ENCODE measurements at places on chromosomes 4 and X.

DNA sequence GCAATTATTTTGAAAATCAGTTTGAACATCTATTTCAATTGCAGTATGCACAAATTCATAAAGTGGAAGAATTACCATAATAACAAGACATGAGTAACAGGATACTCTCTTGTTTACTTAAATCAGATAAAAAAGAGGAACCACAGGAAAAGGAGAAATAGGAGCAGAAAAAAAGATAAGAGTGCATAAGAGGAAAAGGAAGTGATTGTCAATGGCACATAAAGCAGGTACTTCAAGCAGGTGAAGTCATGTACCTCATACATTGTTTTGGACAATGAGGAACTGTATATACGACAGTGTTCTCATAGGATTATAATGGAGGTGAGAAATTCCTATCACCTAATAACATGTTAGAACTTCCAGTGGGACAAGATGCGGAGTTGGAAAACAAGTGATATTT is 334.5 kb upstream of the PCDH7 start:
- no peak for DNase-seq

DNA sequence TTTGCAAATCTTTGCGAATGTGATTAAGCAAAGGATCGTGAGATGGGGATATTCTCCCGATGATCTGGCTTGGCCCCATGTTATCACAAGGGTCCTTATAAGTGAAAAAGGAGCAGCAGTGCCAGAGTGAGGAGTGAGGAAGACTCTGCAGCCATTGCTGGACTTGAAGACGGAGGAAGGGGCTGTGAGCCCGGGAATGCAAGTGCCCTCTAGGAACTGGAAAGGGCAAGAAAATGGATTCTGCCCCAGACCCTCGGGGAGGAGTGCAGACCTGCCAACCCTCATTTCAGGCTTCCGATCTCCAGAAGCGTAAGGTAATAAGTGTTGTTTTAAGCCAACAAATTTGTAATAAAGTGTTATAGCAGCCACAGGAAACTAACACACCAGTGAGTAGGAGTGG is 76.3 kb downstream of the EVC start:
- no peak for DNase-seq

DNA sequence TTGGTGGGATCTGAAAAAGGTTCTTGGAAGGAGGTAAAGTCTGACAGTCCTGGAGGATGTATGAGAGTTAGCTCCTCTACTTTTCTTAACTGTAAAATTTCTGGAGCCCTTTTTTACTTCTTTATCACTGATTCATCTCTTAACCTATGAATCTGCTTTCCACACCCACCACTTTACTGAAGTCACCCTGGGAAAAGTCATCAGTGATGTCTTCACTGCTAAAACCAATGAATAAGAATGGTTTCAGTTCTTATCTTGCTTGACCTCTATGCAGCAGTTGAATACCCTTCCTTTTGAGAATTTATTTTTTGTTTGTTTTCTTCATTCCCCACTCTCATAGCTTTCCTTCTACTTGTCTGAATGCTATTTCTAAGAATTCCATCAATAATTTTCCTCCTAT is 80.0 kb downstream of the AREG start:
- DNase-seq: no peak

- DNase-seq: no peak
Measured at GRCh38 chr4:102780476-102781144, 19.8 kb upstream of the MANBA start.

- no peak for DNase-seq
Measured at GRCh38 chr4:151105454-151106032, 6.1 kb downstream of the RPS3A start.

- DNase-seq: no peak
Measured at GRCh38 chr4:173498771-173499170, 31.3 kb downstream of the HAND2 start.

DNA sequence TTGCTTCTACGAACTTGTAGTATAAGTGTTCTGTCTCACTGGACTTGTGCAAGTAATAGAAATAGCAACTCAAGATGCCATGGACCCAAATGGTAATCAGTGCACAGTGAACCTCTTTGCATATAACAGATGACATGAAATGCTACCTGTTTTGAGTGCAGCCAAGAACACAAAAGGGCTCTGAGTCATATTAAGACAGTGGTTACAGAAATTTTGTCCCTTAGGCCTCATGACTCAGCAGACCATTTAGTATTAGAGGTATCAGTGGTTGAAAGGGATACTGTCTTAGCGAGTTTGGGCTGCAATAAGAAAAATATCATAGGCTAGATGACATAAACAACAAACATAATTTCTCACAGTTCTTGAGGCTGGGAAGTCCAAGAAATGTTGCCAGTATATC is 502.9 kb upstream of the PCDH10 start:
- DNase-seq: no peak

GRCh38 chr4:10178763-10179162 is 62.2 kb upstream of the WDR1 start:
- DNase-seq: no peak

GRCh38 chrX:27675493-27675892 is 85.3 kb downstream of the DCAF8L2 start:
- no peak for DNase-seq

- DNase-seq: no peak
Measured at GRCh38 chrX:21581479-21581878, 76.7 kb downstream of the KLHL34 start.

GRCh38 chr4:17544205-17544604 is 29.2 kb downstream of the CLRN2 start:
- DNase-seq: peak; percentile 93

DNA sequence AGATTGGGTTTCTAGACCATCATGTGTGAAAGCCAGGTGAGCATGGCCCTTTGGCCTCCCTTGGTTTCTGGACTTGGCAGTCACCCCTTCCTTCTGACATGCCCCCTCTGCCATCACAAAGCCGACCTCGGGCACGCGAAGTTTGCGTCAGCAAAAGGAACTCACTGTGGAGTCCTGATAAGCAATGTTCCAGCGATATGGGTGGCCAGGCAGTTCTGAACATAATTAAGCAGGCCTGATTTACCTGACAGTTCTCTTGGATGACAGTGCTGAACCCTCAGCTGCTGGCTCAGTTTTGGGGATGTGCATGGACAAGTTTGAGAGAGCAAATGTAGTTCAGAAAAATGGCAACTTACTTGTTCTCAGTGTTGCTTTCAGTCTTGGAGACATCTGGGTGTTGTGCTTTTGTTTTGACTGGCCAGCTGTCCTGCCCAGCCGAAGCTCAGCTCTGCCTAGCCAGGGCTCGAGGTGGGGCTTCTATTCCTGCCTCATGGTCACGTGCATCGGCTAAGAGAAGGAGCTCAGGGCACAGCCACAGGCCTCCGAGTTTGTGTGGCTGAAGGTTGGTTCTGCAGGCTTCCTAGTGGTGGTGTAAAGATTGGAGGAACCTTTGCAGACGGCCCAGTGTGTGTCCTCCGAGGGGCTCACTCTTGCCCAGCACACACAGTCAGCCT is 78.3 kb downstream of the CLDN34 start:
- DNase-seq: no peak

DNA sequence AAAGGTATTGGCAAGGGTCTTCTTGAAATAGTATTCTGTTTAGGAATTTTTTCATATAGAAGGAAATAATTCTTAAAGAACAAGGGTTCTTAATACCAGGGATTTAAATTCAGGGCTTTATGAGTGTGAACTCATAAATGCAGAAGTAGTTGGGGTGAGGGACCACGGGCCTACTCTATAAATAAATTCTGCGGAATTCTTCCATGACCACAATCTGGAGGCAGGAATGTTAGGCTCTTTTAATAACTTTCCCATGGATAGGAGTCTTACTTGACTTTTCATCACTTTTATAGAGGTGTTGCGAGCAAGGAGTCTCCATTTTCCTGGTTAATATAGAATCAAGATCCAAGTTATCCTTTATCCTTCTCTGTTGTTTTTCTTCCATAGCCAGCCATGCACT is 76.7 kb upstream of the SLC4A4 start:
- DNase-seq: no peak

GRCh38 chrX:37796310-37796709 is 16.5 kb downstream of the CYBB start:
- DNase-seq: no peak

DNA sequence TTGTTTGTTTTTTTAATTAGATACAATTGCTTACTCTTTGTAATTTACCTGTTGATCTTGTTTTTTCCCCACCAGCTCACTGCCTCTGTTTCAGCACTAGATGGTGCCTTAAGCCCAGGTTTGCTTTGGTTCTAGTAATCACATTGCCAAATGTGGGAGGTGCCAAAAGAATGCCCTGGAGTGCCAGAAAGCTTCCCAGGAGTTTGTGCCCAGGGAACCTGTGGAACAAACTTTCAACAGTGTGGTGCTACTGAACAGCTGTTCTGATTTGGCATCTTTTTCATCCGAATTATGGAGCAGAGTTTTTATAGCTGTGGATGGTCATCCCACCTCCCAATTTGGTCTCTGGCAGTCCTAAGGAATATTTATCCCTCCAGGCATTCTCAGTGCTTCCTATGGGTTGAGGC is 1000.7 kb downstream of the STIM2 start:
- DNase-seq: no peak

DNA sequence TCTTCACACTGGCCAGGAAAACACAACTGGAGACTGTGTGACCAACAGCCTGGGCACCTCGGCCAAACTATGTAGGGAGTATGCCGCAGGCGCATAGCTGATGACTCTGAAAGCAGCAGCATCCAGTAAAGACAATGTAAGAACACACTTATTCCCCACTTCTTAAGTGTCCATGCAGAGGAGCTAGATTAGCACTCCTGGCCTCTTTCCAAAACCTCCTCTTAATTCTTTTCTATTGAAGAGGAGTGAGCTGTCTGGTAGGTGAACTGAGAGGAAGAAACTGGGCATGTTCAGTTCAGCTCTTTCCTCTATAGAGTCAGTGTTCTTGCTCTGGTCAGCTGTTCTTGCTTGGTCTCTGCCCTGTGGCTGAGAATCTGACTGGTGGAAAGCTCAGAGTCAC is 21.1 kb downstream of the NMU start:
- no peak for DNase-seq

DNA sequence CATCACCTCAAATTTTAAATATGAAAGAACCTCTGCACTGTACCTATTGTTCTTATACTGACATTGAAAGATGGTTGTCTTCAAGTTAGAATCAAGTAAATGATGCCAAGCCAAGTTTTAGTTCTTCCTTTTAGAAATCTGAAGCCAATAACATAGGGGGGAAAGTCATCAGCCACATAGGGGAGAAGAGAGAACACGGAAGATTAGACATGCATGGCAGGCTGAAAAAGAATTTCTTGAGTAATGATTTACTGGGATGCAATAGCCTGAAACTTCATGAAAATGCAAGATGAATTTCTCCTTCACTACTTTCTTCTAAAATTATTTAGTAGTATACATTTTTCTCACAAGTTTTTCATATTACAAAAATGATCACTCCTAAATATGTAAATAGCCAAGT is 13.6 kb upstream of the EPGN start:
- no peak for DNase-seq

GRCh38 chr4:93732509-93732908 is 96.0 kb upstream of the ATOH1 start:
- no peak for DNase-seq

- DNase-seq: no peak
Measured at GRCh38 chr4:39427520-39428114, 20.9 kb downstream of the KLB start.

GRCh38 chr4:148076964-148077363 is 345.1 kb downstream of the ARHGAP10 start:
- no peak for DNase-seq

DNA sequence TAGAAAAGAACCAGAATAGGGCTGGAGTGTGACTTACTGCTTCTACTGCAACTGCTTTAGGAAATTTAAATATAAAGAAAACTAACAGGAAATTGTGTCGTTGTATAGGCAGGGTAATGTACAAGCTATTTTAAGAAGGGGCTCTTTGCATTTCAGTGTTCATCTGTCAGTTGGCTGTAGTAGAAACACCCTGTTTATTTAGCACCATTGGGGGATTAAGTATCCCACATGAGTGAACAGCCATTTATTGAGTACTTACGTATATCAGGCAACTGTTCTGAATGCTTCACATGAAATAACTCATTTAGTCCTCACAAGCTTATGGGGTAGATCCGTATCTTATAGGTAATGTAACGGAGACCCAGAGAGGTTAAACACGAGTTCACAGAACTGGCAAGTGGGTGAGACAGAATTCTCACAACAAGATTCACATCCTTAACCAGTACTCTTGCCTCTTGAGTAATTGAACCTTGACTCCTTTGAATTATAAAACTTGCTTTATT is 23.9 kb downstream of the STIM2 start:
- no peak for DNase-seq

GRCh38 chrX:10660171-10660570 is 39.8 kb upstream of the MID1 start:
- no peak for DNase-seq

- DNase-seq: no peak
Measured at GRCh38 chr4:158873795-158874401, 105.1 kb downstream of the FNIP2 start.

- no peak for DNase-seq
Measured at GRCh38 chr4:186543206-186543605, 12.2 kb downstream of the MTNR1A start.

DNA sequence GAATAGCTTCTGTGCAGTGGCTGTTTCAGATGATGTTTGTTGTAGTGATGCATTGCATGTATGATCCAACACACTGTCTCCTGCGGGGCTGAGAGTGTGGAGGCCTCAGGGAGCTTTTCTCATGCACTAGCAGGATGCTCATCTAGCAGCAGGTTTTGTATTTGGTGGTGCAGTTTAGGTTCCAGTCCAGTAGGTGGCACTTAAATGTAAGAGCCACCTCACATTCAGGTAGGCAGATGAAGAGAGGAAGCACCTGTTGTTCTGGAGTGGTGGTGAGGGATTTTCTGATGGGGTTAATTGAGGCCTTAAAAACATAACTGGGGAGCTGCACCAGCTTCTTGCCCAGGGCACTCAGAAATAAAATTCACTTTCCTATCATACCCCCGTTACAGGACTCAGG is 300.9 kb downstream of the SPIN4 start:
- DNase-seq: no peak

GRCh38 chrX:134374910-134375309 is 85.1 kb upstream of the HPRT1 start:
- DNase-seq: no peak

DNA sequence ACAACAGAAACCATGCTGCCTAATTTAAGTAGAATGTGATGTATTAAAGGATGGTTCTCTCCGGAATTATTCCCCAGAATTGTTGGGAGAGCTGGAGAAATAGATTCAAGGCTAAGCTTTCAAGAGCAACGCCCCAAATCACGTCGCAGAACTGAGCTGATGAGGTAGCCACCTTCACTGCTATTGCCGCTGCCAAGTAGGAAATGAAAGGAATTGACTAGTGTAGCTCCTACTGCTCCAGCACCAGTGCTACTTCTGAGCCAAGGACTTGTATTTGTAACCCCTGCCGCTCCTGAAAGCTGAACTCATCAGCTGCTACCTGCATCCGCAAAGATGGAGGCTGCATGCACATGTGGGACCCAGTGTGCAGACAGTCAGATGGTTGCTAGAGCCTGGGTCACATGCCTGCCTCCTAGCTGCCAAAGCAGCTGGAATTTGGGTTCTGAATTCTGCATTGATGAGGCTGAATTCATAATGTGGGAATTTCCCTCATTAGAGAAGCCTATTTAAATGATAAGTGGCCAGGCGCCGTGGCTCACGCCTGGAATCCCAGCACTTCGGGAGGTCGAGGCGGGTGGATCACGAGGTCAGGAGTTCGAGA is 173.9 kb downstream of the PDGFRA start:
- no peak for DNase-seq

GRCh38 chr4:173019664-173020063 is 148.9 kb upstream of the GALNT7 start:
- DNase-seq: no peak

- no peak for DNase-seq
Measured at GRCh38 chrX:120725874-120726273, 96.0 kb upstream of the C1GALT1C1 start.
